ENCODE measurements at places on chromosomes 2 and 18.

GRCh38 chr2:233226511-233227031, 24.9 kb upstream of the ATG16L1 start:
- DNase-seq: no peak

- DNase-seq: no peak
These were observed 12.7 kb upstream of the FHOD3 start for GRCh38 chr18:36284671-36285295.

DNA sequence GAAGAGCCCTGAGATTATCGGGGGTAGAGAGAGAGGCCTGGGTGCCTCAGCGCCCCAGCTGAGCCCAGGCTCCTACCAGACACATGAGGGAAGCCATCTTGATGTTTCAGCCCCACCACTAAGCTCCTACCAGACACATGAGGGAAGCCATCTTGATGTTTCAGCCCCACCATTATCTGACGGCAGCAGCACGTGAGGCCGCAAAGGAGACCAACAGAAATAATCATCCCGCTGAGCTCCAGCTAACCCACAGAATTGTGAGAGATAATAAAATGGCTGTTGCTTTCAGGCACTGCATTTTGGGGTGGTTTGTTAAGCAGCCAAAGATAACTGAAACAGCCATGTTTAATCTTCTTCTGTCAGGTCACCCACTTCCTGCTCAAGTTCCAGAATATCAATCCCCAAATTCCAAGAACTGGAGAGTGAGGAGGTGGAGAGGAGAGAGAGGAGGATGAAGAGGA, 29.3 kb upstream of the SOS1 start:
- DNase-seq: no peak

DNA sequence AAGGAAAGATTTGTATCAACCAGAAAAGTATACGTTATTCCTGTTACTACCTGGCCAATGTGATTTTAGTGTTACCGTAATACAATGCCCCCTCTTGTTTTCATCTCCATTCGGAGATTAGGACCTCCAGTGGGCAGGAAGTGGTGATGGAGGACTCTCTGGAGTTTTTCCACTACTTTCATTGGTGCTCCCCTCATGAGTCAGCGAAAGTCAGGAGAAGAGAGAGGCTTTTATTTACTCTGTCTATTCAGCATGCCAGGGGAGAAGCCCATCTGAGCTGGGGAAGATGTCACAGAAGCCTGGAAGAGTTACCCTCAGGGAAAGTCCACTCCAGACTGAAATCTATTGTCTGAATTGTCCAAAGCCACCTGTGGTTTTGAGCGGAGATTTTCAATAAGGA, 88.2 kb upstream of the THUMPD2 start:
- DNase-seq: no peak

DNA sequence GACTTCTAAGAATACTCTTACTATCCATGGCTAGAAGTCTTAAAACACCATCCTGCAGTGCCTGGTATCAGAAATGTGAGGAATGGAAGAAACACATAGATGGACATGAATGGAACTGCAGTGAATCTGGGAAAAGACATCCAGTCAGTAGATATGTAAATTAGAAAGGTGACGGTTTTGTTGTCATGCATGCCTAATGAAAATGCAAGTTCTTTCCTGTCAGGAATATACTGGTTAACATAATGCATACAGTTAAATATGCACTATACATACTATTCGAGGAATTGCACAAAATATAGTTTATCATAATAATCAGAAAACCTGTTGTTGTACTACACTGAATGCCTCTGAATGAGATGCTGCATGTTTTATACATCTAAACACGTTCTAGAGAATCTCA, 190.6 kb upstream of the ITGA4 start:
- no peak for DNase-seq

- no peak for DNase-seq
These were observed 38.3 kb downstream of the FBXO48 start for GRCh38 chr2:68428746-68429145.

DNA sequence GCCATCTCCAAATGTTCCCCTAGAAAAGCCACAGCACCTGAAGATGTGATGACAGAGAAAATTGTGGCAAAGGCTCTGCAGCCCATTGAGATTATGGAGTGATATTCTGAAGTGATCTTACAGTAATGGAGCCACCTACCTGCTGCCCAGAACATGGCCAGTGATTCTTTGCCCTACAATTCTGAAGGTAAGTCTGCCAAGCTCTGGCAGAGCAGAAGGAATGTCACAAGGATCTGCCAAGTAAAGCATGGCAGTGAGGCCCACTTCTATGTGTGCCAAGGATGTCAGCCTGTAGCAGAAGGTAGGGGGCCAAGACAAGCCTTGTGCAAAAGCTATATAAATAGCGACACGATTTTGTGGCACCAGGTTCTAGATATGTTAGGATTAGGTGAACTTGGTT, 155.1 kb downstream of the RND3 start:
- DNase-seq: no peak

Data from stimulated activated CD8-positive, alpha-beta memory T cell treated with anti-CD3 and anti-CD28 coated beads, Interleukin-7, amount 100 ng/mL, for 24 hours (primary cell).